NCI-H774 (cell line): ENCODE measurements at places on chromosomes 4 and X.

GRCh38 chrX:55480390-55481062 is 9.1 kb downstream of the USP51 start:
- DNase-seq: no peak

DNA sequence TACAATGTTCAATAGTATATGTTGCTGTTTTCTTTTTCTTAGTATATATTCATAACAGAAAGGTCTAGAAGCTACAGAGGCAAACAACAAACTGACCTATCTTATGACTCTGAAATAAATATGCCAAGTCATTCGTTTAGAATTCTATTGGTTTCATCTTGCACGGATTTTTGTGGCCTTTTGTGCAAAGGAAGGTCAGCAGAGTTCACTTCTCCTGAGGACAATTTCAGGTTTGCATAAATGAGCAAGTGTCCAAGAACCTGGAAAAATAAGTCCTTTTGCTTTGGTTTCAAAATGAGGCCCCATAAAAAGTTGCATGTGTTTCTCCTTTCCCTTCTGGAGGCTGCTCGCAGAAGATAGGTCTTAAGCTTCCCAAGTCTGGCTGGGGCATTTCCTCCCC is 156.9 kb downstream of the APBB2 start:
- DNase-seq: no peak

DNA sequence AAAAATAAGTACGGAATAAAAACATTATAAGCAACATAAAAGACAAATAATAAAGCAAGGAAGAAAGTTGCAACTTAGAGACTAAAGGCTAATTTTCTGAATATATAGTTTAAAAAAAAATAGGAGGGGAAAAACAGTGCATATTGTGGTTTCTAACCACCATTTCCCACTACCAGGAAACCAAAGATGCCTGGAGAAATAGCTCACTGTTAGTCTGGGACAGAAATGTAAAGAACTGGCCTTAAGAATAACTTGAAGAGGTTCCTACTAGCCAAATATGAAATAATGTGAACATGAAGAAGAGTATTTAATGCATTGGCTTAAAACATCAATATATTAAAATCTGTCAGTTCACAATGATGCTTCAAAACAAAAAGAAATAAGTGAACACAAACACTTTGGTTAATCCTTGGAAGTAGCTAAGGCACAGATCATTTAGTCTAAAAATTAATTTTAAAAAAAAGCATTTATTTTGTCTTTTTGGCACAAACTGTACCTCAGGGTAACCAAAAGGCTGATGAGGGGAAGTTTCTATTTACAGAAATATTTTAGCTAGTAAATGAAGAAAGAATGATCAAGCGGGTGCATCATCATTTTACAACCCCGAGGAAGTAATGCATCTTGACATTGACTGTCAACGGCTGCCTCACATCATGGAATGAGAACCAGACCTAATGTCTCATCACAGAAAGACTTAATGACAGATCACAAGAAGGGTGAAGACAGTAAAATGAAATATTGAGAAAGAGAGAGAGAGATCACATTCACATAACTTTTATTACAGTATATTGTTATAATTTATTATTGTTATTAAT is 297.2 kb upstream of the LDB2 start:
- DNase-seq: no peak

GRCh38 chr4:153485860-153486259 is 19.7 kb downstream of the TMEM131L start:
- no peak for DNase-seq
